ENCODE measurements at places on chromosomes 4 and X. TPM values are rescaled to one million over a fixed set of nuclear protein-coding genes. Genes with fewer than 3 reads are reported as not detected.

- DNase-seq: no peak
Measured at GRCh38 chr4:78552389-78553042, 946 bp downstream of the ANXA3 start.

DNA sequence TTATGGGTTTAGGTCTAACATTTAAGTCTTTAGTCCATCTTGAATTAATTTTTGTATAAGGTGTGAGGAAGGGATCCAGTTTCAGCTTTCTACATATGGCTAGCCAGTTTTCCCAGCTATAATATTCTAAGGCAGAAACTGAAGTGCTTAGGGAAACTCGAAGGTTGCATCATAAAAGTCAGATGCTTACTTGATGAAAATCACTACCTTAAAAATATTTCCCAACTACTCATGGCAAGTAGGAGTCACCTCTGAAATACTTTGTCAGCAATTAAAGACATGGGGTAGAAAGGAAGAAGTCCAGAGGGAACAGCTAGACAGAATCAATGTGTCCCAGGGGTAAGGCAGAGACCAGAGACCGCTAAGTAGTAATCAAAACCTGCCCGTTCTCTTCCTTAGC is 6.3 kb upstream of the AP1S2 start:
- no peak for DNase-seq

SFRP2 gene
- not detected for total RNA-seq

TMPRSS11D gene
- not detected for total RNA-seq

GRCh38 chrX:8237718-8238117 is 66.7 kb upstream of the VCX2 start:
- DNase-seq: no peak

DNA sequence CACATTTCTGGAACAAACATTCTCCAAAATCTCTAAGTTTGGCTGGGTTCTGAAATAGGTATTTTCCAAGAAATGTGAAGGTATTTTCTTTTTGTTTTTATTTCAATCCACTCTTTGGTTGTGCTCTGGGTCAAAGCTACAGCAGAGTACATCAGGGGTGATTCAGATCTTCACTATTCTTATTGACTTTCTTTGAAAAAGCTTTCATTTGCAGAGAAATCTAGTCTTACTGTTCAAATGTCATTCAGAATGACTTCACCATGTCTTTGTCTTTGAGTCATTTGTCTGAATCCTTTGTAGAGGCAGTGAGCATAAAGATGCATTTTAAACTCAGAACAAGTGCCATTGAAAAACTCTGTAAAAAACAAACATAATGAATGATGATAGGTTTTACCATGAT is 547.2 kb upstream of the ADGRL3 start:
- no peak for DNase-seq

GRCh38 chrX:40966213-40966820 is 118.9 kb upstream of the USP9X start:
- DNase-seq: no peak

DNA sequence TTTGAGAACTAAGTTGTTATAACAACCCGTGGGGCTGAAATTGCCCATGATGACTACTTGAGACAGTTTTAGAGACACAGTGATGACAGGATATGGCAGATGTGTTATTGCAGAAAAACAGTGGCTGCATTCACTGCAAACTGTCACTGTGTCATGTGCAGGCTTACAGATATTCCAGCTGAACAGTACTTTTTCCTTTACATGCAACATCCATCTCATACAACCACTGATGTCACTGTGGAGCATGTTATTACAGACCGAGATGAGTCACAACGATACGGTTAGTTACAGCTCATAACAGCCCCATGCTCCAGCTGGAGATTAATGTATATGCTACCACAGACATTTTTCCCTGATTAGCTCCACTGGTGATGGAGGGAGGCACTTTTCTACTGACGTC is 207.4 kb downstream of the TMA16 start:
- no peak for DNase-seq

DNA sequence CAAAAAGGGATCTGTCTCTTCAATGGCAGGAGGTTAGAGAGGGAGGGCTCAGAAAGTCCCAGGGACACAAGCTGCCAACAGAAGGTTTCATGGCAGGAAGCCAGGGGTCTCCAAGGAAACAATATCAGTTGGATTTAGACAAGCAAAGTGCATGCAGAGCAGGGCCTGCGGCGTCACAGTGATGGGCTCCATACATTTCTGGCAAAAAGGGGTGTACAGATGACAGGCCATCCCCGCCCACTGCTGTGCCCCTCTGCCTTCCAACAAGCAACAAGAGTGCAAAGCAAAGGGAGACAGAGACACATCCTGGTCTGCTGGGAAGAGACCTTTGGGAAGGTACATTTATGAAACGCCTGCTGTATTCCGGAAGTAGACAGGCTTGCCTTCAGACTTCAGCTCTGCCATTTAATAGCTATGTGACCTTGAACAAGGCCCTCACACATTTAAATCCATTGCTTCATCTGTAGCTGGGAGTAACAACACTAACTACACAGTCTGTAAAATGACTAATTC is 121.2 kb downstream of the AFAP1 start:
- DNase-seq: no peak

Data from osteoblast (primary cell).